ENCODE measurements at places on chromosomes 2 and 18. TPM values are rescaled to one million over a fixed set of nuclear protein-coding genes. Genes with fewer than 3 reads are reported as not detected.

The NRP2 gene
- polyA plus RNA-seq = 14.8 TPM

DNA sequence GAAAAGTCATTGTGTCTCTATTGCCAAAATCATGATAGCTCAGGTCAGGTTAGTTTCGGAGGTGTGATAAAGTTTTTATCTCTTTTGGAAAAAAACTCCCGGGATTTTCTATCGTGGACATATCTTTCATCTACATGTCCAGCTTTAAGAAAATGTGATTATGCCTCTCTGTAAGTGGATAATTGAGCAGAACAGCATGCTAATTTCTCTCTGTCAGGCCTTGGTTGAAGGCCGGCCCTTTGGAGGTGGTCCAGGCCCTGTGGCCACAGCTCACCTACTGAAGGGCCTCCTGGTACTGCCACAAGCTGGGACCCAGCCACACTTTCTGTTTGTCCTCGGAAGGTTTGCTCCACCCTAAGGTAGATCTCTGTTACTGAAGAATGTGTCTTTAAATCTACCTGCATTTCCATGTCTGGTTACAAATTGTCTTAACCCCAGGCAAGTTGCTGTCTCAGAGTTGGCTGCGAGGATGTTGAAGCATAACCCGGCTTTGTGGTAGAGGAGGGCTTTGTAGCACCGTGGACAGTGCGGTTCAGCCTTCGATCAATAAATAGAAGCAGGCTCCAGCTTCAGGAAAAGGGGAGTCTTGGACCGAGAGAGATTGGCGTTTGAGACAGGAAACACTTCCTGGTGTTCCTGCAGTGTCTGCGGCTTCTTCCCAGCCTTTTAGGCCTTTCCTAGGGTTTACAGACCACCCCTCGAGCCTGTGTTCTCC is 25.5 kb downstream of the TCF7L1 start:
- DNase-seq = no peak

GRCh38 chr2:26172189-26172870 is 558 bp upstream of the GAREM2 start:
- no peak for DNase-seq

- peak; percentile 39 for DNase-seq
Measured at GRCh38 chr2:126241001-126241400, 415.0 kb upstream of the GYPC start.

The GDF7 gene
- 0.72 TPM for polyA plus RNA-seq

DNA sequence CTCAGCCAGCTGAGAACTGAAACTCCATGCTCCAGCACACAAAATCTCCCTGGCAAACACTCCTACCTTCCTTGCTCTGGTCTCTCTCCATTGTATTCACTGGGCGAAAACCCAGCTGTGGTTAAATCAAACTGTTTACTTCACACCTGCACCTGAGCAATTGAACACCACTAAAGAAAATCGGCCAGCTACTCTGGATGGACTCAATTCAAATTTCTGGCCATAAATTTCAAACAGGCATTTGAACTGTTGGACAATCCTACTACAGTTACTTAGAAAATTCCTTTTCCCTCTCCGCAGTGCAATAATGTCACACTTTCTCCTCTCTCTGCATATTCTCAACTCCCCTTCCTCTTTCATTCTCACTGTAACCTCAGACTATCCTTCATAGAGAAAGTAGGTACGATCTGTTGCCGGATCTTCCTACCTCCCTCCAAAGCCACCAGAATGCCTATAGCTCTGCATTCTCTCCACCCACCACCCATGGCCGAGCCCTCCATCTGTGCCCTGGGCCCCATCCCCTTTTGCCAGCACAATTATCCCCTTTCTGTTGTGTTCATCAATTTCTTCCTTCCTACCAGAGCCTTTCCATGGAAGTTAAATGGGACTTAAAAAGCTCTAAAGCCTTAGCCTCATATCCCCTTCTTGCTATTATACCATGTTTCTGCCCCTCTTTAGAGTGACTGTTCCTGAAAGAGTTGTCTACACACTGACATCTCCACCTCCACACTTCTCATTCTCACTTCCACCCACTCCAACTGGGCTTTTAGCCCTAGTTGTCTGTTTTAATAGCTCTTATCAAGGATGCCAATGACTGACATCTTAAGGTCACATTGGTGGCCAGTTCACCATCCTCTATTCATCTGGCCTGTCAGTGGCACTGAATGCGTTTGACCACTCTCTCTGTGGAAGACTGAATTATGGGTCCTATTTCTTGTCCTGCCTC is 127.5 kb upstream of the SLC1A4 start:
- no peak for DNase-seq

DNA sequence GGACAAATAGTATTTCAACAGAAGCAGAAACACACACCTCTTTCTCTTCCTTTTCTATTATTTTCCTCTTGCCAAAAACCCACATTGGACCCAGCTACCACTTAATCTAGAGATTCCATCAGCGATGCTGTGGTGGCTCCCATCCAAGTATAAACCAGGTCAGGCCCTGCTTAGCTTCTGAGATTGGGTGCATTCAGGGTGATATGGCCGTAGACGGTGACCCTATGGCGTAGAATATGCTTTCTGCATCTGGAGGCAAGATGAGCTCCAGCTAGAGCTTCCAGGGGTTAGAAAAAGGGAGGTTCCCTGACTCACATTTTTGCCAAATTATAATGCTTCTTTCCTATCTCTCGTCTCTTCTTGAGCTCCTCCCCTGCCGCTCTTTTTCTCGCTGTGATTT is 66.5 kb downstream of the TNP1 start:
- DNase-seq = no peak

The FN1 gene
- 502 TPM for polyA plus RNA-seq

- no peak for DNase-seq
Measured at GRCh38 chr2:225290757-225291400, 108.6 kb upstream of the NYAP2 start.

GRCh38 chr2:226475650-226476049 is 324.0 kb downstream of the IRS1 start:
- DNase-seq = no peak

DNA sequence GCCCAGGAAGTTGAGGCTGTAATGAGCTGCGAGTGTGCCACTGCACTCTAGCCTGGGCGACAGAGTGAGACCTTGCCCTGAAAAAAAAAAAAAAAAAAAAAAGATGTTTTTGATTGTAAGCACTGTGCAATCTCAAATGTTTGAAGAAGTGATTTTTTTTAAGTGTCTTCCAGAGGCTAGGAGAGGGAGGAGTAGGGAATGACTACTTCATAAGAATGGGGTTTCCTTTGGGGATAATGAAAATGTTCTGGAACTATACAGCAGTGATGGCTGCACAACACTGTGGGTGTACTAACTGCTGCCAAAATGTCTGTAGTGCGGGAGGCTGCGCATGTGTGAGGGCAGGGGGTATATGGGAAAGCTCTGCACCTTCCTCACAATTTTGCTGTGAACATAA is 83.7 kb downstream of the MCFD2 start:
- no peak for DNase-seq

DNA sequence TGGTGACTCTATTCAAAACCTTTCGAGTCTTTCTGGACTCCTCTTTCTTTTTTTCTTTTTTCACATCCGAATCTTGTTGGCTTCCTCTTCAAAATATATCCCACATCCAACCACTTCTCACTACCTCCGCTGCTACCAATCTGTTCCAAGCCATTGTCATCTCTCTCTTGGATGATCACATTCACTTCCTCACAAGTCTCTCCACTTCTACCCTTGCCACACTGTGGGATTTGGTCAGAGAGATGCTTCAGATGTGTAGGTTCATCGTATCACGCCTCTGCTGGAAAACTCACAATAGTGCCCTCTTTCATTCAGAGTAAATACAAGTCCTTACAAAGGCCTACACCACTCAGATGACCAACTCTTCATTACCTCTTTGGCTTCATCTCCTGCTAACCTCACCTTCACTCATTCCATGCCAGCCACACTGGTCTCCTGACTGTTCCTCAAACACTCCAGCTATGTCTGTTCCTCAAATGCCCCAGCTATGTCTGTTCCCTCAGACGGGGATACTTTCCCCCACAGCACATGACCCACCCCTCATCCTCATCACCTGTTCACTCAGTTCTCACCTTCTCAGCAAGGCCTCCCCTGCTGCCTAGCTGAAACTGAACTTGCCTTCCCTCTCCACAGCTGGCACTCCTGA is 67.2 kb upstream of the PELI1 start:
- no peak for DNase-seq

The ALLC gene
- not detected for polyA plus RNA-seq

The CPO gene
- 0.18 TPM for polyA plus RNA-seq

GRCh38 chr18:54830260-54830659 is 2.0 kb downstream of the RAB27B start:
- DNase-seq = no peak

- no peak for DNase-seq
Measured at GRCh38 chr2:14234911-14235310, 397.6 kb upstream of the LRATD1 start.

The ARHGEF4 gene
- 8.3 TPM for polyA plus RNA-seq

DNA sequence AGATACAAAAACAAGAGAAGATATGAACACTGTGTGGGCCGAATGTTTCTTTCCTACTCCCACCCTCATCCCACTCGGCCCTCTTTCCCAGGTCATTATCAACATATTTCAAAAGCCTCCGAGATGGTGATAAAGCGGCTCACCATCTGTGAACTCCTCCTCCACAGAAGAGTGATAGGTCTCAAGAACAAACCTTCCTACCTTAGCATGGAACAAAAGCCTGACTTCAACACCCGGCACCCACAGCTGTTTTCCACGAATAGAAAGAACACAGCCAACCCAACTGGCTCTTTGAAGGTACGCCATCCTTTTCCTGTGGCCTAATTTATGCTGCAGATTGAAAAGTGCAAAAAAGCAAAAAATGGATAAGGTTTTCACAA is 28.8 kb downstream of the BCL2 start:
- DNase-seq = no peak

The POLE4 gene
- not detected for polyA plus RNA-seq

DNA sequence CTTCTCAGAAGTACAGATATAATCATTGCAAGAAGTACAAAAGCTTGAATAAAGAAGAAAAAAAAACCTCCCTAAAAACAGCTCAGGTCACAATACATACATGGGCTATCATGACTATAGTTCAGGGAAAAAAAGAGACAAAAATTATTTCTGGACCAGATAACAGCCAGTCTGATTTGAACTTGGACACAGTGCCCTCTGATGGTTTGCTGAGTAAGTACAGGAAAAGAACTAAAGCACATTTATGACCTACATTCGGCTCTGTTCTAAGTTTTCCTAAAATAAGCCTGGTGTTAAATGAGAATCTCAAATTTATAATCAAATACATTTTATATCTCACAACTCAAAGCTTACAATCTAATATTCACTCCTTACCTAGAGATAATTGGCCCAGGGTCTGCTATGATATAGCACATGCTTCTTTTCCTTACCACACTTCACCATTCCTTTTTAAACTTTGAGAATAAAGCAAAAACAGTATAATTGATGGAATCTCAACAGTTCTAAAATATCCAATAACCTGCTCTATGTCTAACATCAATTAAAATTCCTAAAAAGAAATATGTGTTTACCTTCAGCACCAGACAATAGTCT is 81.1 kb downstream of the RAPH1 start:
- DNase-seq = peak; percentile 61

DNA sequence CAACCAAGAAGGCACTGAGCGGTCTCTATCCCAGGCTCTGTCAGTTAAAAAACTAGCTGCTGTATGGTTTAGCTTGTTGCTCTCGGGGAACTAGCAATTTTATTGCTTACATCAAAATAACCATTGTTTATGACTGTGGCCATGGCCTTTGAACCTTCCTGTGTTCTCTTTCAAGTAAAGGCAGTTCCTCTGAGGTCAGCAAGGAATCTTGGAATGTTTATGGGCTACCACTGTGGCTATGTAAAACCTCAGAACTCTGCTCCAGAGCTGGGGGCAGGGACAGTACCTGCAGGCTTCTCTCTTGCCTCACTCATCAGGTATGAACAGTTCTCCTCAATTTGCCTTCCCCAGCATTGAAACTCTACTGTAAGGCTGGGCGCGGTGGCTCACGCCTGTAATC is 416.0 kb upstream of the NETO1 start:
- no peak for DNase-seq

DNA sequence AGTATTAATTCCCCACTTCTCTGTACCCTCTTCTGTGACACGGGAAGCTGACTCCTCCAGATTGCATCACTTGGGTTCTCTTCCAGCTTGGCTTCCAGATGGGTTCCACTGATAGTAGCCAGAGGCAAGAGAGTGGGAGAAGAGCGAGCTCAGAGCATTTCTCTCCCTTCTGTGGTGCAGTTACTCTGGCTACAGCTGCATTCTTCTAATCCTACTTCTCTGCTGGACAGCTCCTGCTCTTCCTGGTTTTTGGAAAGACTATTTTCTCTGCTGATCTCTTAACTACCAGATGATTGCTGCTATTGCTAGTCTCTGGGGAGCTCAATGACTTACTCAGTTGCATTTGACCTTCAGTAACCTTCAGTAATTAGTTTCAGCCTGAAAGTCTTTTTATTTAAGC is 187.5 kb upstream of the MAP2 start:
- DNase-seq = no peak

All from muscle of arm (tissue), 14 donors.